ENCODE measurements at places on chromosomes 13 and 19.

DNA sequence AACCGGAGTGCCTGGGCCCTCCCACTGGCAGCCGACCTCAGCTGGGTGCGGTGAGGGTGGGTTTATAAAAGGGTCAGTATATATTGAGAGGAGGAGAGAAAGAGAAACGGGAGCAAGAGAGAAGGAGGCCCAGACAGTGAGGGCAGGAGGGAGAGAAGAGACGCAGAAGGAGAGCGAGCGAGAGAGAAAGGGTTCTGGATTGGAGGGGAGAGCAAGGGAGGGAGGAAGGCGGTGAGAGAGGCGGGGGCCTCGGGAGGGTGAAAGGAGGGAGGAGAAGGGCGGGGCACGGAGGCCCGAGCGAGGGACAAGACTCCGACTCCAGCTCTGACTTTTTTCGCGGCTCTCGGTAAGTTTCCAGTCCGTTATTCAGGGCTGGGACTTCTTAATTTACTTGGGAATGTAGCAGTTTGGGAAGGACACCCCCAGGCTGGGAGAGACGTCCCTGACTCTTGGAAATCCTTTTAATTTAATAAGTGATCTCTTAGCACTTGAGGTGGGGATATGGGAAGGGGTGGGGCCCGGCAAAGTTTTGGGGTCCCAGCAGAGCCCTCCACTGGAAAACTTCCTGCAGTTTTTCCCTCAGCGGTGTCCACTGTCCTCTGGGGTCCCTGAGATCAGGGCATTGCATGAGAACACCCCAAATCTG, at the start of gene EMP3:
EMP3 (plus strand) TSS at position 288 of the 646 bp plus-strand sequence. CDS start 1,293 bp downstream, outside the sequence.
- DNase-seq, result no peak

- no peak for DNase-seq
These were observed 859.0 kb upstream of the SPRY2 start for GRCh38 chr13:81199956-81200355.

DNA sequence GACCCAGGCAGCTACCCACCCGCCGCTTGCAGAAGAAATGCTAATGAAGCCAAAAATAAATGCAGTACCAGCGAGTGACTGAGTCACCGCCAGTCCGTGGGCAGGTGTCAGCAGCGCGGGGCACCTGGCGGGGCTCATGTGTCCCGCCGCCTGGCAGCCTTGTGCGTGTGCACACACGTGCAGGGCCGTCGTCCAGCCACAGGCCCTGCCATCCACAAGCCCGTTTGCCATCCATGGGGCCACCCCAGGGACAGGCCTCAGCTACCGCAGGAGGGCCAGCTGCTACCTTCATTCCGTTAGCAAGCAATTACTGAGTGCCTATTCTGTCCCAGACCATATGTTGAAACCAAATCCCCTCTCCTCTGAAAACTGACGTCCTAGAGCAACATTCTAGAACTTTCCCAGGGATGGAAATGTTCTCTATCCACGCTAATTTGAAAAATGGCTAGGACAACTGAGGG, 20.5 kb downstream of the NCAN start:
- no peak for DNase-seq

DNA sequence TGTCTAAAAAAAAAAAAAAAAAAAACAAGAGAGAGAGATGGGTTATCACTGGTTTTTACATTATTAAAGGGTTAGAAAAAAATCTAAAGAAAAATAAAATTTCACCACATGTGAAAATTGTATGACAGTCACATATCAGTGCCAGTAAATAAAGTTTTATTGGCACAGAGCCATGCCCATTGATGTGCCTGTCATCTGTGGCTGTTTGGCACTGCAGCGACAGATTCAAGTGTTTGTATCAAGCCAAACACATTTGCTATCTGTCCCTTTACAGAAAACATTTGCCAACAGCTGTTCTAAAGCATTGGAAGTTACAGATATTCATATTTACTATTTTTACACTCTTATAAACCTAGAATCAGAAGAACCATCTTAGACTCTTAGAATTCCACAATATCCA, 16.3 kb downstream of the FCHO1 start:
- DNase-seq, result no peak

DNA sequence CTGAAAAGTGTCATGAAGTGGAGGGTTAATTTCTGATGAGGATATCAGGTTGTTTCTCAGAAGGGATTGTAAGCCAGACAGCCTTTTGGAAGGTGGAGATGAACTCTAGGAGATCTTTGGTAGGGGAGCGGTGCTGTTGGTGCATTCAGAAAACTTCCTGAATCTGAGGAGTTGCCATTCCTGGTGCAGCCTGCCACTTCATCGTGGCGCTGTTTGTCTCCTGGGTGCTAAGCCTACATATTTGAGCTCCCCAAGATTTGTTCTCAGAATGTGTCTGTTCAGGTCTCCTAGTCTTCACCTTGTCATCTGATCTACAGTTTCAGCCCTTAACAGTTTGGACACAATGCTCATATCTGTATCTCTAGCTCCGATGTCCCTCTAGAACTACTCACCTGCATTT, 285.6 kb downstream of the MTUS2 start:
- DNase-seq, result no peak

DNA sequence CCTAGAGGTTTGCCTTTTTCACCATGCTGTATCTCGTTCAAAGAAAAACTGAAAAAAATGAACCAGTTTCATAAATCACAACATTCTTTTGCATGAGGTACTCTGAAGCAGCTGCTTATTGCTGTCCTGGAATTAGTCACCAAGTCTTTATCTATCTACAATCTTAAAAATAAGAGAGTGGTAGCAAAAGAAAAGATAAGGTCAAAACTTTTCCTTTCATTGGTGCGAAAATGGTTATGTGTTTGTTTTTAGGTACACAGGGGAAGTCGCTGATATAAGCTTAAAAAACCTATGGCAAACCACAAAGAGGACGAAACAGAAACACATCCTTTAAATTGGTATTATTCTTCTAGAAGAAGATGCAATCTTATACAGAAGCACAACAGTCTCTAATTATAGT, 20.7 kb downstream of the OBI1 start:
- no peak for DNase-seq

- DNase-seq, result no peak
These were observed 109.8 kb downstream of the KL start for GRCh38 chr13:33125821-33126570.

DNA sequence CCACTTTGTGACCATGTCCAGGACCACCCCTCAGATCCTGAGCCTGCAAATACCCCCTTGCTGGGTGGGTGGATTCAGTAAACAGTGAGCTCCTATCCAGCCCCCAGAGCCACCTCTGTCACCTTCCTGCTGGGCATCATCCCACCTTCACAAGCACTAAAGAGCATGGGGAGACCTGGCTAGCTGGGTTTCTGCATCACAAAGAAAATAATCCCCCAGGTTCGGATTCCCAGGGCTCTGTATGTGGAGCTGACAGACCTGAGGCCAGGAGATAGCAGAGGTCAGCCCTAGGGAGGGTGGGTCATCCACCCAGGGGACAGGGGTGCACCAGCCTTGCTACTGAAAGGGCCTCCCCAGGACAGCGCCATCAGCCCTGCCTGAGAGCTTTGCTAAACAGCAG, 7.7 kb upstream of the CEACAM7 start:
- no peak for DNase-seq
